ENCODE measurements at places on chromosomes 5 and 9.

DNA sequence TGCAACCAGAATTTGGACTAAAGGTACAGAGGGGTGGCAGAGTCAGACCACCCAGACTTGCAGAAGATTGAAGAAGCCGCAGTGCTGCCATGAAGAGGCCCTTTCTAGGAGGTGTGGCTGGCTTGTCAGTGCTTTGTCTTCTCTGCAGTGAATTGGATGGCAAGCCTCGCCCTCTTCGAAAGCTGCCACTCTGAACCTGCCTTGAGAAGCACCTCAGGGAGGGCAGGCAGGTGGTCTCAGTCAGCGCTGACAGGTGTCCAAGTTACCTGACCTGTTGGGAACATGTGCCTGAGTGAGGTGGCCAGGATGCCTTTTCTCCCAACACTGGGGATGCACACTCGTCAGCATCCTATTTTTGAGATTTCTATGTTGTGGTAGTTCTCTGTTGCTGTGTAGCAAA lies 6.2 kb downstream of the TENT4A start:
- DNase-seq, result no peak

GRCh38 chr9:93948441-93949072 lies 6.6 kb downstream of the BARX1 start:
- DNase-seq, result no peak

DNA sequence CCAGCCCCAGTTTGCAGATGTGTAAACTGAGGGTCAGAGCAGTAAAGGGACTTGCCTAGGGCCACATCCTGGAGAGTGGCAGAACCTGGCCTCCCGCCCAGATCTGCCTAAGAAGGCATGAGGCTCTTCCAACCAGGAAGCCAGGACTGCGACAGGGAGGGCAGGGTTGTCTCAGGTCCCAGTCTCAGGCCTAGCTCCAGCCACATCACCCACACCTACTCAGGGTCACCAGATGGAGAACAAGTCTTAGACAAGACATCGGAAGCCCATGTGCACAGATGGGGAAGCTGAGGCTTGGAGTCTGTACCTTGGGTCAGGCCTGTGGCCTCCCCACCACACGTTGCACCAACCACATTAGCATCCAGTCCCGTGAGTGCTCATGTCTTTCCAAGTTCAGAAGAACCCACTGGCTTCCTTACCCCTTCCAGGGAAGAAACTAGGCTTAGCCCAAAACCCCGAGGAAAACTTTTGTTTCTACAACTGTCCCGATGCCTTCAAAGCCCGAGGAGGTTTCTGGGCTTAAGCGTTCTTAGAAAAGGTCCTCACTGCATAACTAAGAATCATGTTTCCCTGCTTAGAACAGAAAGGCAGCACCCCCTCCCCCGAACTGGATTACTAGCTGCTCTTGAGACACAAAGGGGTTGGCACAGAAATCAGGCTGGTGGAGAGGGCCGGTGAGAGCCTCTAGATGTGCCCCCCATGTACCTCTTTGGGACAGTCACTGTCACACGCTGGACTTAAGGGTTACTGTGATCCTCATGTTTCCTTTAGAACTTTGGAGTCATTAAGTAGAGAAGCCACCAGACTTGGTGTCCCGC lies 2.2 kb downstream of the FAM78A start:
- no peak for DNase-seq

GRCh38 chr5:173228639-173229381 lies 6.2 kb downstream of the NKX2-5 start:
- DNase-seq, result no peak

DNA sequence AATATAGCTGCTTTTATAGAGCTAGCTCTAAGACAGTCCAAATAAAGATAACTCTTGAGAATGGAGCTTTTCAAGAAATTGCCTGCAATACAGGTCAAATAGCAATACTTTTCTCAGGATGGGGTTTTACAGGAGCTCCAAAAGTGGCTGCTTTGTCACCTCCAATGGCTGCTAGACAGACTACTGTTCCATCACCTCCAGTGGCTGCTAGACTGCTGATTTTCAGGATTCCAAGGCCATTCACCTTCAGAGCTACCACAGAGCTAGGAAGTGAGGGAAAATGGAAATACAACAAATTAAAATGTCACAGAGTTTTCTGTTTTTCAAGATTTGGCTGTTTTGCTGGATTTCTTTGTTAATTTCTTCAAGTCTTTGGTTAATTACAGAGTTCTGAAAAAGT lies 8.5 kb upstream of the ITGA1 start:
- no peak for DNase-seq

GRCh38 chr9:89525446-89526374 lies 27.8 kb upstream of the SEMA4D start:
- no peak for DNase-seq

DNA sequence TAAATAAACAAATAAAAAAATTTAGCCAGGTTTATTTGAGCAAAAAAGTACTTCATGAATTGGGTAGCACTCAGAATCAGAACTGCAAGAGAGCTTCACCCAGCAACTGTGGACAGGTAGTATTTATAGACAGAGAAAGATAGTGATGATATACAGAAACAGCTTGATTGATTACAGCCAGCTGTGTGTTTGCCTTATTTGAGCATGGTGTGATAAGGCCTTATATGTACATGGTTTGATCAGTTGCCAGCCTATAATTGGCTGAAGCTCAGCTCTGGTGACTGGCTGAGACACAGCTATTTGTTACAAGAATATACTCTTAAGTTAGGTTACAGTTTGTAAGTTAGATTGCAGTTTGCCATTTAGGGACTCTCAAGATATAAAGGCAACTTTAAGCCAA lies 34.3 kb upstream of the ARL15 start:
- DNase-seq, result no peak

DNA sequence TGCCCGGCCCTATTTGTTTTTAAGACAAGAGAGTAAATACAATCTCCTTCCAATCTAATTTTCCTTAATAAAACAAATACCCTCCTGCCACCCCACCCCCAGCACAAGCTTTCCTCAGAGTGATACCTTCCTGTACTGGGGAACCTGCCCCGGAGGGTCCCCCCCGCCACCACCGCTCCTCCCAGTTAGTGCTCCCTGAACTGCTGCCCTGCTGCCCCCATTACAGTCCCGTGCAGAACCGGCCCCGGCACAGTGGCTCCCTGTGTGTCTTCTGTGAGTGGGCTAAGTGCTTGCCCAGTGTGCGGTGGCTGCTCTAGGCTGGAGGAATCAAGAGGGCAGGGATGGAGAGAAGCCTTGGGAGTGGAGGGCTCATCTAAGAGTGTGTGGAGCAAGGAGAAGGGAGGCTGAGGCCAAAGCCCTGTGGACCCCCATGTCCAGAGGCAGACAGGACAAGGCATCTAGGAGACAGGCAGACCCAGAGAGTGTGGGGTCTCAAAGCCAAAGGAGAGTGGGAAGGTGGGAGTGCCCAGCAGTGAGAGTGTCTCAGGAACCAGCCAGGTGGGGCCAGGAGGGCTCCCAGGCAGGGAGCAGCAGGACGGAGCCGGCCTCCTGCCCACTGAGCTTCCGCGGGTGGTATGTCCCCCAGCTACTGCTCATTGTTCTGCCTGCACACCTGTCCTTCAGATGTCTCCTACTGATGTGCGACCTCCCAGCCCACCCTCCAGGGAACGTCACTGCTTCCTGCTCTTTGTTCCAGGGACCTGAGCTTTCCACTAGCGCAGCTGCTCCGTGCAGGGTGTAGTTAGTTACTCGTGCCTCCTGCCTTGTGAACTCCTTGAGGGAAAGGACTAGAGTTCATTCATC lies 129.0 kb downstream of the DAB2IP start:
- no peak for DNase-seq

DNA sequence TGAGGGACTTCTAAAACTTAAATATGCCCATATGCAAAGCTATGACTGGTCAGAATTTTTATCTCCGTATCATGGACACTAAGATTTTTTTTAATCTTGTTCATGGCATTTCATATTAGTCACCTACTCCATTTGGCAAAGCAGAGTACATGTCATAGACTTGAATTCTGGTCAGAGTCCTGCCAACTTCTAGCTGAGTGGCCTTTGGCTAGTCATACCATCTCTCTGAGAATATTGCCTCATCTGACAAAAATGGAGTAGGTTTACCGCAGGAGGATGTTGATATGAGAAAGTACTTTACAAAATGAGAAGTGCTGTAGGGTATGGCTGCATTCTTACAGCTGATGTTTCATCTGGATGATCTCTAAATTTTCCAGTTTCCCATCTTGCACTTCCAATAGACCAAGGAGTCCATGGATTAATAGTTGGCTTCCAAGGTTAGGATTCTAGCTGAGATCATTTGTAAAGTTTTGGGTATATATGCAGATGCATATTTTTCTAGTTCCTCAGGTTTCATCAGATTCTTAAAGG lies 150.8 kb upstream of the NR3C1 start:
- no peak for DNase-seq

DNA sequence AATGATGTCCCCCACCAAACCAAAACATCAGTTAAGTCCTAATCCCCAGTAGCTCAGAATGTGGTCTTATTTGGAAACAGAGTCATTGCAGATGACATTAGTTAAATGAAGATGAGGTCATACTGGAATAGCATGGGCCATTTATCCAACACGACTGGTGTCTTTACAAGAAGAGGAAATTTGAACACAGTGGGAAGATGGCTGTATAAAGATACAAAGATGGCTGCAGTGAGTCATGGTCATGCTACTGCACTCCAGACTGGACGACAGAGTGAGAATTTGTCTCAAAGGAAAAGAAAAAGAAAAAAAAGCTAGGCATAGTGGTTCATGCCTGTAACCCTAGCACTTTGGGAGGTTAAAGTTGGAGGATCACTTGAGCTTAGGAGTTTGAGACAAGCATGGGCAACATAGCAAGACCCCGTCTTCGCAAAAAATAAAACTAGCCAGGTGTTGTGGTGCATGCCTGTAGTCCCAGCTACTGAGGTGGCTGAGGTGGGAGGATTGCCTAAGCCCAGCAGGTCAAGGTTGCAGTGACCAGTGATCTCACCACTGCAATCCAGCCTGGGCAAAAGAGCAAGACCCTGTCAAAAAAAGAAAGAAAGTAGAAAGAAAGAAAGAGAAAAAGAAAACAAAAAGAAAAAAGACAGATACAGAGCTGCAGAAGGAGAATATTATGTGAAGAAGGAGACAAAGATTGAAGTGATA lies 130.0 kb upstream of the CDKN2B start:
- no peak for DNase-seq

DNA sequence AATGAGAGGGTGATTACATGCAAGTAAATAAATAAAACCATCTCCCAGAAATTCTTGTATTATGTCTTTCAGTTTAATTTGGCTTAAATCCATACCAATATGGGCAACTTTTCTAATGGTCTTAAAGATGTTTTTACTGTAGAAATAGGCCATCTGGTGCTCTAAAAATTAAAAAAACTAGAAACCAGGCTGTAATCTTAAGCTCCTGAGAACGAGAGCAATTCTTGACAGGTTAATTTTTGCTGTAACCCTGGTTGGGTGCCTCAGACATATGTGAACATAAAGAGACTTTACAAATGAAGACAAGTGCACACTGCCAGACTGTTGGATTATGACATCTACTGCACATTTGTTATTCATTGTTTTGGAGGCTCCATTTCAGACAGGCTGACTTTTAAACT lies 246.8 kb upstream of the DAB2 start:
- no peak for DNase-seq

GRCh38 chr9:10917001-10917400 lies 304.2 kb upstream of the PTPRD start:
- no peak for DNase-seq

DNA sequence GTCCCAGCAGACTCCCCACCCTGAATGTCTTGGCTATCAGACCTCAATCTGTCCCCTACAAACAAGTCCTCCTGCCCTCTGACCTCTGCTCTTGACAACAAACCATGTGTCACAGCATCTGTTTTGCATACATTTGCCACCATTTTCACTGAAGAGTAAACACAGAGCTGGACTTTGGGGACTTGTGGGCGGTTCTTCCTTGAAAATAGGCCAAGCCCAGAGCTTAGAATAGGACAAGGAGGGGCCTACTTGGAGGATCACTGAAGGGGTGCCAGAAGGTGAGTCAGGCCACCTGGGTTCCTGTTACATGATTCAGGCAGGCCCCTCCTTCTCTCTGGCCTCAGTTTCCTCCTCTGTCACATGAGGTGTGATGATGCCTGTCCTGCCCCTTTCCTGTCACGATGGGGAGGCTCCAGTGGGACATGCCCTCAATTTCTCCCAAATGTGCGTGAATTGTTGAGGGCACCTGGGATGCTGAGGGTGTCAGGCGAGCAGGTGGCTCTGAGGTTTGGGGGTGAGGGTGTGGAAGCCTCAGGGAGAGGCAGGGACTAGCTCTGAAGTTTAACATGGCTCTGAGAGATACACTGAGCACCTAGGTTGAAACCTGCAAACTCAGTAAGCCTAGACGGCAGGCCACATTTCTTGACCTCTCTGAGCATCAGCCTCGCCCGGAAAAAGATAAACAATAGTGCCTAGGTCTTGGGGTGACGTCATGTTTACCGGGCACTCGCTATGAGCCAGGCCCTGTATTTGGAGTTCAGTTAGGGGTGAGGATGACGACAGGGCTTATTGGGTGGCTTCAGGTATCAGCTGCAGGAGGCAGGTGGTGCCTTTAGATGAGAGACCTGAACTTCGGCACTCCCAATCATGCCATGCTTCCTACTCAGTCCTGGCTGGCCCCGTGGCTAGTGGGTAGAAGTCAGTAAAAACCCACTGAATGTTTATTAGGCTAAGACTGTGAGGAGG lies 107.6 kb upstream of the PITX1 start:
- DNase-seq, result no peak

DNA sequence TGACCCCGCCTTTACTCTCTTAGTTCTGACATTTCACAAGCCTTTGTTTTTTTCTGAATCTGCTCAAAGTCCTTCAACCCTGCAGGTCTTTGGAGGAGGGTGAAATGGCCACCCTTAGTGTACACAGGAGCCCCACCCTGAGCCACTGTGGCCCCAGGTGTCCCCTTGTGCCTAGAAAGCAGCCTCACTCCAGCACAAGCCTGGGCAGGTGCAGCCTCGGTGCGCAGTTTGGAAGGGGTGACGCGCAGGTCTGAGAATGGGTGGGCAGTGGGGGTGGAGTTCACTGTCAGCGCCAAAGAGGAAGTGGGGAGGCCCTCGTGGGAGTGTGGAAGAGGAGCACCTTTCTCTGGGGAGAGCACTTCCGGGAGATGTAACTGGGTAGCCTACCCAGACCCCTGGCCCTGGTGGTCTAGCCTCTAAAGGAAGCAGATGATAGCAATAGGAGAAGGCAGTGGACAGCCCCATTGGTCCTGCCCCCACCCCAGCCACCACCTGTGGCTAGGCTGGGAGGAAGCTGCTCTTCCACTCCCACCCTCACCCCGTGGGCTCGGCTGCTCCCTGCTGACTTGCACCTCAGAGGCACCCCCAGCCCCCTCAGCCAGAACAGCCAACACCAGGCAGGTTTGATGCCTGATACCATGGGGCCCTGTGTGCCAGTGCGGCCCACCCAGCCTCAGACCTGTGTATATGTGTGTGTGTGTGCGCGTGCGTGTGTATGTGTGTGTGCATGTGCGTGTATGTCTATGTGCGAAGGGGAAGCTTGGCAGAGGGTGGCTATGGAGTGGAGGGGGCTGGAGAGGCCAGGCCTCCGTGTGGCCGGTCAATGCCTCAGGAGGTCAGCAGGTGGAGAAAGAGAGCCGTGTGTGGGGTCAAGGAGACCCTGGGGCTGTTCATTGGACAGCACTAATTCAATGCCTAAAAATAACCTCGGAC lies 16.8 kb upstream of the DAB2IP start:
- DNase-seq, result no peak

GRCh38 chr9:94680020-94680419 lies 40.7 kb upstream of the FBP1 start:
- DNase-seq, result no peak

All from NCI-H1694 (cell line).